Stimulated activated CD8-positive, alpha-beta memory T cell treated with anti-CD3 and anti-CD28 coated beads, Interleukin-7, amount 100 ng/mL, for 1 hour (primary cell): ENCODE measurements at places on chromosomes 2 and 18.

GRCh38 chr18:32918692-32919250 lies 145.9 kb upstream of the KLHL14 start:
- no peak for DNase-seq

DNA sequence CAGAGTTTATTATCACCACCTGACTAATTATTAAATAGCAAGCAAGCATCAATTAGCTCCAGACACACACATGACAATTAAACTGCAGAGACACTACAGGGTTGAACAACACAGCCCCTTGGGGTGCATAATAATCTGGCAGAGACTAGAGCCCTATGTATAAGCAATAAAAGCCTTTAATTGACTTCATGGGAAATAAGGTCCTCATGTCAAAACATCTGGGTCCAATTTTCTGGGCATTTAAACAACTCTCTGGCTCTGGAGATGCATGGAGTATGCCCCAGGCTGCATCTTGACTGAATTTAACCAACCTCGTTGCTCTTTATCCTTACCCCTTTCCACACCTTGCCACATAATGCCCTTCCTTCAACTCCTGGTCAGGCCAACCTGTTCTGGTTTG lies 270.7 kb upstream of the THUMPD2 start:
- no peak for DNase-seq

DNA sequence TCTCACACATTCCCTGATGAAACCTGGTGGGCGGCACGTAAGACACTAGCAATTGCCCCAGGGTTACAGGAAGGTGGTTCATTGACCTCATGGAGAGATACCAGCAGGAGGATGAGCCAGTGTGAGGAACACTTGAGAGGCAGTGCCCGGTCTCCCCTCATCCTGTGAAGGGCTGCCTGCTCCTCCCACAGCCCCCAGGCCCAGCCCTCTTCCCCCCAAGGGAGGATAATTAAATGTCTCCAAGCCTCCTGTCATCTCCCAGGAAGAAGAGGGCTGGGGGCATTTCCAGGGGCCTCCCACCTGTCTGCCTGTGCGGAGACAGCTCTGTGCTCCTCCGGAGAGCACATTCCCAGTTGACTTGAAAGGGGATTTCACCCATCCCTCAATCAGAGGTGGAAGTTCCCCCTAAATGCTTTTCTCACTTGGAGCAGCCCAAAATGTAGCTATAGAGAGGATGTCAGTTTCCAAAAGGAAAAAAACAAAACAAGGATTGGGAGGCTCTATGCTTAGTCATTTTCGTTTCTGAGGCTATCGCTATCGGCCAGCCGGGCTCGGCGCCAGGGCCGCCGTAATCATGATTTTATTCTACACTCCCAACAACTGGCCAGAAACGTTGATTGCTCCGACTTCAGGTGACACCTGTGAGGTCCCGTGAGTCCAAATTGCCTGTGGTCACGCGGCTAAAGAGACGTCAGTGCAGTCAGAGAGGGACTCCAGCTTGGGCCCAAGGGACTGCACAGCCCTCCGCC lies 7.1 kb downstream of the KCNF1 start:
- no peak for DNase-seq

- no peak for DNase-seq
These were observed 2.2 kb upstream of the IL1R1 start for GRCh38 chr2:102140377-102140776.

DNA sequence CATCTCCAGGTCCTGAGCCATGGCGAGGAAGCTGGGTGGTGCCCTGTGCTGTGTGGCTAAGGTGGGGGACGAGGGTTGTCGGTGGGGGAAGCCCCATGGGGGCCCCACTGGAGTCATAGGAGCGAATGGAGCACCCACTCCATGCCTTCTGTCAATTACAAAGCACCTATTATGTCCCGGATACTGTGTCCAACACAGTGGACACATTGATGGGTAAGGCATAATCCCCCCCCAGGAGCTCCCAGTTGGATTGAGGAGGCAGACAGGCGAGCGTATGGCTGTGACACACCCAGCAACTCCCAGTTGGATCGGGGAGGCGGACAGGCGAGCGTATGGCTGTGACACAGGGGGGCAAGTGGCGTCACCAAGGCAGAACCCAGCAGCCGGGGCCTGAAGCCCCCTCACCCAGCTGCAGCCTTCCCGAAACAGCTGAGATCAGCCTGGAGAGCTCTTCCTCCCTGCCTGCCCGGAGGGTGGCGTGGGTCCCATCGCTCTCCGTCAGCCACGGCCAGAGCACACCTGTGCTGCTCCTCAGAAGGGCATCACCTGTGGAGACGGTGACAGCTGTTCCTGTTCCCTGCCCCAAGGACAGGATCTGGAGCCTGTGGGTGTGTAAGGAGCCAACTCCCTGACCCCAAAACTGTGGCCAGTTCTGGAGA lies 69.6 kb downstream of the HPCAL1 start:
- DNase-seq = no peak

DNA sequence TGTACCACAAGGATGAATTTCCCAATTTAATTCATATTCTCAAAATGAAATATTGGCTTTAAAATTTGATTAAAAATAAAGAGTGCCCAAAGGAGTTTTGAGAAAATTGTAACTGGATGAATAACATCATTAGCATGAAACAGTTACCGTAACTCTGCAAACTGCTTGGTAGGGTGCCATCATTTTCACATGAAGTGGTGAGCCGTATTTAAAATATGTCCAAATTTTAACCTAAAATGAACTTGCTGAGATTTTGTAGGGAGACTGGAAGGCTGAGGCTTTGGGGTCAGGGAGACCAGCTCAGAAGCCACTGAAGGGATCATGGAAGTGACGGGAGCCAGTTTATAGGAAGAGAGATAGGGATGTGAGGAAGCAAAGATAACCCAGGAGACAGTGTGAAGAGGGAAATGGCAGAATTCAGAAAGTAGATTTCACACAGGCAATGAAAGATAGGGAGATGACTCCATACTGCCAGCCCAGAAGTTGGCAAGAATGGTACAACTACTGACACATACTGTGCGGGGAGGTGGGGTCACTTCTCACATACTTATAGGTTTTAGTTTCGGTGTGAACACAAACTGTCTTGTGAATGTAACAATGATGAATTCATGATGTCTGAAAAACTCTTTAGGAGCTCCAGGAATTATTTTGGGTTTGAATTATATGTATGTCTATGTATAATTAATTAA lies 53.8 kb downstream of the EFEMP1 start:
- DNase-seq = no peak

GRCh38 chr2:128153786-128154185 lies 62.8 kb downstream of the UGGT1 start:
- DNase-seq = no peak

- DNase-seq = no peak
These were observed 257.1 kb upstream of the SPOPL start for GRCh38 chr2:138244501-138244925.

GRCh38 chr2:4122726-4123125 lies 419.4 kb downstream of the DCDC2C start:
- no peak for DNase-seq

DNA sequence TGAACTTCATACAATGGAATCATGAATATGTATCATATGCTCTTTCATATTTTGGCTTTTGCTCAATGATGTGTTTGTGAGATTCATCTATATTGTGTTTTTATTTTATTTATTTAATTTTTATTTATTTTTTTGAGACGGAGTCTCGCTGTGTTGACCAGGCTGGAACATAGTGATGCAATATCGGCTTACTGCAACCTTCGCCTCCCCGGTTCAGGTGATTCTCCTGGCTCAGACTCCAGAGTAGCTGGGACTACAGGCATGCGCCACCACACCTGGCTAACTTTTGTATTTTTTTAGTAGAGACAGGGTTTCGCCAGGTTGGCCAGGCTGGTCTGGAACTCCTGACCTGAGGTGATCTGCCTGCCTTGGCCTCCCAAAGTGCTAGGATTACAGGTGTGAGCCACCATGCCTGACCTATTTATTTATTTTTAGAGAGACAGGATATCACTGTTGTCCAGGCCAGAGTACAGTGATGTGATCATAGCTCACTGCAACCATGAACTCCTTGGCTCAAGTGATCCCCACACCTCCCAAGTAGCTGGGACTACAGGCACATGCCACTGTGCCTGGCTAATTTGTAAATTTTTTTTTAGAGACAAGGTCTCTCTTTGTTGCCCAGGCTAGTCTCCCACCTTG lies 74.5 kb downstream of the TET3 start:
- DNase-seq = no peak

- DNase-seq = no peak
These were observed 4.2 kb downstream of the SMAD2 start for GRCh38 chr18:47926101-47926850.

DNA sequence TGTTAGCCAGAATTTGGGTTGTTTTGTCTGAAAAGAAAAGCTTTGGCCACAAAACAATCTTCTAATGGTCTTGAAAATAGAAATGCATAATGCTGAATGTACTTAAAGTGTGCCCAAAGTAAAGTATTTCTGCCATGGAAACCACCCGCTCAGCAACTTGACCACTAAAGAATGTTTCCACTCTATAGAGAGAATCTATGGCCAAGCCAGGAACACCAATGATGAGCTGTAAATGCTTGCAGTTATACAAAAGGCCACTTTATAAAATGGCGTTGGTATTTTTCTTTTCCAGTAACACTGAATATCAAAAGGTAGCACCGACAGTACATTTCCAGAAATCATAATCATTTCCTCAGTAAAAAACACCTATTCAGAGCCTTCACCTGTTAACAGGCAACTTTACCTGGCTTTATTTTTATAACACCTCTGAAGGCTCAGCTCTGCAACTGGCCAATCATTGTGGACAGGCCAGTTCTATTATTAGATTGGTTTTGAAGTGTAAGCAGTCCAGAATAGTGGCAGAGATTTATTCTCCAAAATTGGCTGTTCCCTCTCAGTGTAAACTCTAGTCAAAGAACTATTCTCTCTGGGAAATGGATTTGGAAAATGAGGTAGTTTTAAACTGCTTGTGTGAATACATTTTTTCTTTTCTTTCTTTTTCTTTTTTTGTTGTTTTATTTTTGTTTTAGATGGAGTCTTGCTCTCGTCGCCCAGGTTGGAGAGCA lies 36.1 kb downstream of the SLC40A1 start:
- DNase-seq = no peak

DNA sequence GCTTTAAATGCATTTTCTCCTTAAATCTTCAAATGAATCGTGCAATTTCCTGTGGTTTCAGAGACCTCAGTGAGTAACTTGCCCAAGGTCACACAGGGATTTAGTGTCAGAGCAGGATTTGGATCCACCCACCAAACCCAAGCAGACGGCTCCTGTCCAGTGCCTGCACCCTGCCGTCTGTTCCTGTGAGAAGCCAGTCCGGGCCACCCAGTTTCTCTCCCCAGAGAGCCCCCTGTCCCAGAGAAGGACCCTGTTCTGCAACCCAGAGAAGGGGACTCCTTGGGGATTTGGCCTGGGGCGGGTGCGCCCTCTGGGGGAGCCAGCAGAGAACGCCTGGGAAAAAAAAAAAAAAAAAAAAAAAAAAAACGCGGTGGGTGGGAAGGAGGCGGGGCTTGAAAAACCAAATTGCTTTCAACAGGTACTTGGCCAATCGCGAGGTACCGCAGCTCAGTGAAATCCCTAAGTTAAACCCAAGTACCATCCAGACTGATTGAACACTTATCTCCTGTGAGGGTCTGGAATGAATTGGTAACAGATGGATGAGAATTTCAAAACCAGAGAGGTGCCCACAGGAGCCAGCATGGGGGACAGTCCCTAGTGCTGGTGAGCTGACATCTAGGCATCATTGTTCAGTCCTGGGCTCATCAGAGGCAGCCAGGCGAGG lies 30.9 kb upstream of the REEP1 start:
- DNase-seq = no peak

DNA sequence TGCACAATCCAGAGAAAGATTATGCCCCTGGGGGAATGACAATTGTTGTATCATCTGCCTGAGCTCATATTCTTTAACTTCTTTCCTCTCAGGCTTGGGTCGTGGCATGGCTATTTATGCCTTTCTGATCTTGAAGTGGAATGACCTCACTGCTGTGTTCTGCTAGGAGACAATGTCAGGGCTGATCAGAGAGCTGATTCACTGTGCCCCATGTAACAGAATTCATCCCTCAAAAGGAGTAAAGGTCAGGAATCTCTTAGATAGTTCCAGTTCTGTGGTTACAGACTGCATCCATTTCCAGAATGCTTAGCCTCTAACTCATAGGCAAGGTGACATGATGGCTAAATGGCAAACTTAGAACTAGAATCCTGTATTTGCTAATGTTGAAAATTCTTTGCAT lies 511.7 kb upstream of the CNTNAP5 start:
- no peak for DNase-seq

DNA sequence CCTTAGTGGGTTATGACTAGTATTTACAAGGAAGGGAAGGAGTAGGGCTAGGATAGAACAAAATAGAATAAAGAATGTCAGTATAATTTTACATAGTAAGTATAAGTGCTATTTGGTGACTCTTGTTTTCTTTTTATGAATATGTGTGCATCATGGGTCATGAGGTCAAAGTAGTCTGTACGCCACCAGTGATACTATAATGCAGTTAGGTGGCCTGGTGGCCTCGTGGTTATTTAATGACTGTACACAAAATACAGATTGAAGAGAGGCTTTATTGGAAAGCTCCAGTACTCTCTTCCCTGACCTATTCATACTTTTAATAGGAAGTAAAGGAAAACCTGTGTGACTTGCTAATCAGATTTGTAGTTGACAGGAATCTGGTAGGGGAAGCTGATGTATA lies 27.3 kb downstream of the CAB39 start:
- DNase-seq = no peak

- DNase-seq = no peak
These were observed 74.7 kb downstream of the HNRNPLL start for GRCh38 chr2:38528008-38528442.

DNA sequence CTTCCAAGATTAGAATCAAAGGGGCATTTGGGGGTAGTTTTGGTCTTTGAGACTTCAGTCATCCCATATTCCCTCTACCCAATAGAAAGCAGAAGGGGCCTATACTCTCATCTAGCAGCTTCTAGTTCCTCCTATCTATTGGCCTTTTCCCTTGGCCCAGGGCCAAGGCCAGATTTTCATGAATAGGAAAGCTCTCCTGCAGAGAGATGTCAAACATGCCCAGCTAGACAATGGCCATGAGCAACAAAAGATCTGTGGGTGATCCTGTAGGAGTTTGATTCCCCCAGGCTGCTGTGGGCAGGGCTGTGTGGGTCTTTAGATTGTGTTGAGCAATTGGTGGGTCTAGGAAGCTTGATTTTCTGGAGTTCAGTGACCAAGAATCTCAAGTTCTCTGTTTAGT lies 2.9 kb upstream of the ADCYAP1 start:
- DNase-seq = no peak

GRCh38 chr2:26474261-26474785 lies 3.6 kb downstream of the OTOF start:
- DNase-seq = no peak

GRCh38 chr2:199946196-199946595 lies 9.1 kb downstream of the TYW5 start:
- DNase-seq = no peak
